ENCODE measurements at places on chromosomes 11 and 22. TPM values are rescaled to one million over a fixed set of nuclear protein-coding genes. Genes with fewer than 3 reads are reported as not detected.

The CATSPERZ gene
- total RNA-seq = 0.57 TPM

The C22orf31 gene
- total RNA-seq = not detected

The GNB1L gene
- total RNA-seq = 8.6 TPM

The TMEM45B gene
- total RNA-seq = 0.40 TPM

The RNF26 gene
- total RNA-seq = 7.7 TPM

The SRRD gene
- total RNA-seq = 23.6 TPM

The DAGLA gene
- total RNA-seq = 1.7 TPM

The ASCL3 gene
- total RNA-seq = not detected

The OR4S2 gene
- total RNA-seq = not detected

The CYB5R2 gene
- total RNA-seq = 1.1 TPM

The CASP5 gene
- total RNA-seq = 0.72 TPM

The MYOD1 gene
- total RNA-seq = not detected

The OR2D2 gene
- 0.66 TPM for total RNA-seq

The NCF4 gene
- not detected for total RNA-seq

The RPUSD4 gene
- 42.9 TPM for total RNA-seq

The MS4A15 gene
- not detected for total RNA-seq

The OR10D3 gene
- under 0.01 TPM for total RNA-seq

The HORMAD2 gene
- total RNA-seq = not detected

The CASP1 gene
- 6.6 TPM for total RNA-seq

The PLEKHA7 gene
- 0.13 TPM for total RNA-seq

The ISX gene
- total RNA-seq = not detected

The OSM gene
- not detected for total RNA-seq

The GAL gene
- 5.3 TPM for total RNA-seq

The OR6X1 gene
- total RNA-seq = not detected

The CCDC73 gene
- not detected for total RNA-seq

The TMEM218 gene
- total RNA-seq = 21.0 TPM

The TENM4 gene
- 0.13 TPM for total RNA-seq
